HuH-7.5 (cell line): ENCODE measurements at places on chromosomes 12 and 14.

DNA sequence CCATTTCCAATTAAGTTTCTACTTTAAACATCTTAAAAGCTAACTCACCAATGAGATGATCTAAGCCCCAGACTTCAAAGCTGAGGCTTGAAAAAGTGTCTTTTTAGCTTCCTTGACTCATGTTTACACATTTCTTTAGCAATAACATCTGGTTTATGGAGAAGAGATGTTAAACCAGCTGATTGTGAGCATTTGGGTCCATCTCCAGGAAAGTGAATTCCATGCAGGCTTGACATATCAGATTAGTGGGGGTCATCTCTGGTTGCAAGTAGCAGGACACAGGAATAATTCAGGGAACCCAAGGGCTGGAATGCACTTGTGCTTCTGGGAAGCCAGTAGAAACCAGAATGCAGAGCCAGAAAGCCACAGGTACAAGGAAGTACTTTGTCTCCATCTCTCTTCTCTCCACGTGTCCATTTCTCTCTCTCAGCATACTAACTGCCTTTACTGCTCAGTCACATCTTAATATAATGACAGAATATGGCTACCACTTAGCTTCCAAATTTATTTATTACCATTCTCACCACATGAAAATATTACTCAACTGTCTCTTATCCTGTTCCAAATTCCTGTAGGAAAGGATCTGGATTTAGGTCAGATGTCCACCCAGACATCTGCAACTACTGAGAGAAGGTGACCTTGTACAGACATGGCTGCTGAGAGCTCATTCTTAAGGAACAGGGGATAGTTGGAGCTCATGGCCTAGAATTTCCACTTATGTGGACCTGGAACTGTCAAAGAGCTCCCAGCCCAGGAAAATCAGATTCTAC is 104.4 kb downstream of the SCN8A start:
- no peak for DNase-seq

DNA sequence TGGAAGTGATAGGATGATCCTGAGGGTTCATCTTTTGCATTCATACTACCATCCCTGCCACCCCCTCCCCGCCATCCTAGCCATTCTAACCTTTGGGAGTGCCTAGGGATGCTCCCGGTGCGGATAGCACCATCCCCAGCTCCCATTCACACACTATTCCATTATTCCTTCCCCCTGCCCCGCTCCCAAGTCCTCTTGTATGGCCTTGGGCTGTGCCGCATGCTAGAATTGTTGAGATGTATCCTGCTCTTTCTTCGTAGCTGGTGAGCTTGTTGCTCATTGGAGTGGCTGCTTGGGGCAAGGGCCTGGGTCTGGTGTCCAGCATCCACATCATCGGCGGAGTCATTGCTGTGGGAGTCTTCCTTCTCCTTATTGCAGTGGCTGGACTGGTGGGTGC is 644 bp downstream of the TSPAN31 start:
- no peak for DNase-seq

DNA sequence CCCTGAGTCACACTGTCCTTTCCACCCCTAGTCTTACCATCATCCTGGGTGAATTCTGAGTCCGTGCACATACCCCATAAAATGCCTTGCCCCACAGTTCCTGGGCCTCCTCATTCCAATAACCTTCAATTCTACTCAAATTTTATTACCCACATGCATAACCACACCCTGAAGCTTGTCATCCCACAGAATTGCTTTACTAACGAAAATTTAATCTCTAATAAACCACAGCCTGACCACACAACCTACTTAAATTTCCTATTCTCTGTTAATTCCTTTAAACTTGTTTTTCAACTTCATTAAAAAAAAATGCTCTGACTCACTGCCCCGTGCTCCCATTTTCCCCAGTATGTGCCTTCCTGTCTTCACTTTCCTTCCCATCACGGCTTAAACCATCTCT is 205.9 kb downstream of the PHLDA1 start:
- no peak for DNase-seq

GRCh38 chr12:101607894-101608293 is 13.1 kb downstream of the MYBPC1 start:
- no peak for DNase-seq

DNA sequence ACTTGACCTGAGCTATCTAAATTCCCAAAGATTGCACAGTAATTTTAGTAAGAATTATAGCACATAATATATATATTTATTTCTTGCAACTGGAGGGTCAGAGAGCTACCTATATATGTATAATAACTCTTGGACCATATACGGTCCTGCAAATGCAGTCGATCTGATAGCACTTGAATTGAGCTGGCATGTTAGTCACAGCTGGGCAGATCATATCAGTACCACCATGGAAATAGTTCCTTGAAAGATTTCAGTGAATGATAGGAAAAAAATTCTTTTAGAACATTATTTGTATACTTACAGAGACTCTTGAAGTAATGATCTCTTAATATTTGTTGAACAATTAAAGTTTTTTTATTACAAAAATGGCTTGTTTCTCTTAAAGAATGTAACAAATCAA is 94.5 kb upstream of the MON2 start:
- no peak for DNase-seq

DNA sequence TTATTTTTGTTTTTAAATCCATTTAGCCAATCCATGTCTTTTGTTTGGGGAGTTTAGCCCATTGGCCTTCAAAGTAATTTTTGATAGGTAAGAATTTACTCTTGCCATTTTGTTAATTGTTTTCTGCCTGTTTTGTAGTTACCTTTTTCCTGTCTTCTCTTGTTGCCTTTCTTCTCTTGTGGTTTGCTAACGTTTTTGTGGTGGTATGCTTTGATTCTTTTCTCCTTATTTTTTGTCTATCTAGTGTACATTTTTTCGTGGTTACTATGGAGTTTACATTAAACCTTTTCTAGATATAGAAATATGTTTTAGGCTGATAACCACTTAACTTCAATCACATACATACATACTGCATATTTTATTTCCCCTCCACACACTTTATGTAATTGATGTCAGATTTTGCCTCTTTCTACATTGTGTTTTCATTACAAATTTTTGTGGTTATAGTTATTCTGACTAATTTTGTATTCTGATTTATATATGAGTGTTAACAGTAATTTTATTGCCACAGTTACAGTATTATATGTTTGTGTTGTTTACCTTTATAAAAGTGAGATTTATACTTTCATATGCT is 19.2 kb upstream of the PPP1R12A start:
- no peak for DNase-seq

DNA sequence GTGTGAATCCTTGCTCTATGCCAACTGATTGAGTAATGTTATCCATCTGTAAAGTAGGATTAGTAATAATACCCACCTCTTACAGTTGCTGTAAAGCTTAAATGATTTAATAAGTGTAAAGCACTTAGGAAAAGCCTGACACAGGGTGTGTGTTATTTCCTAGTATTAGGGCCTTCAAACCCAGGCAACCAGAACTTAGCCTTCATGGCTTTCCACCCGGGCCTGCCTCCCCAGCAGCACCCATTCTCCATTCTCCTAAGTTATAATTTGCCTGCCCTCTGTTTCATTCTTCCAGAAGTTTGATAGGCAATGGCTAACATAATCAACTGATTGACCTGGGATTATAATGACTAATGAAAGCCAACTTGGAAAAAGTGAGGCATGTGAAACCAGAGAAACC is 20.4 kb upstream of the PDZRN4 start:
- DNase-seq = no peak

DNA sequence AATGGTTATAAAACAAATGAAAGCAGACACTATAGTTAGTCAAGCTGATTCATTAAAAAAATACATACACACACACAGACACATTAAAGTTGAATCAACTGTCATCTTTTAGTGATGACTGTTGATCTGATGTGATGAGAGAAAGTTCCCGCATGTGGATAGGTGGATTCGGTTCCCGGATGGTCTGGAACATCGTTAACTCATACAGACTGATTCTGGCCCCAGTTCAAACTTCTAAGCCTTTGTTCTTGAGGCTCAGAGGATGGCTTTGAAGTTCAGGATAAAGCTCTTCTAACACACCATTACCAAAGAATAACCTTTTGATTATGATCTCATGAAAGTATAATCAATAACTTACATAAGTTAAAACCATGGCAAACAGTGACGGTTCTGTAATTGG is 27.5 kb downstream of the WIF1 start:
- no peak for DNase-seq

GRCh38 chr12:108394196-108394595 is 55.1 kb upstream of the CMKLR1 start:
- DNase-seq = no peak

DNA sequence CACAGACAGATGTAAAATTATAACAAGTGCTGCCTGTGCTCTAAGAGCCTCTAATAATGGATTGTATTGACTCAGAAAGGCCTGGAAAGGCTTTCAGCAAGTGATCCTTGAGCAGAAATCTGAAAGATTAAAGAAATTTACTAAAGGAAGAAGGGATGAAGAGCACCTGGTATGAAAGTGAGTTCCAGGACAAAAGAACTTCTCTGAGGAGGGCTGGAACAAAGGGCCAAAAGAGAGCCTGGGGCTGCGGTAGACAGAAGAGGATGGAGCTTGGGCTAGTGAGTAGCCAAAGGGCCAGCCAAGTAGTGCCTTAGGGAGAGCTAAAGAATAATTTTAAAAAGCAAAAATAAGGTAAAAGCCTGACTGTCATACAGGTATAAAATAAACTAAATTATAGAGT is 44.0 kb downstream of the BCAT1 start:
- DNase-seq = no peak

- DNase-seq = no peak
These were observed 438 bp upstream of the EGLN3 start for GRCh38 chr14:33951183-33951840.

DNA sequence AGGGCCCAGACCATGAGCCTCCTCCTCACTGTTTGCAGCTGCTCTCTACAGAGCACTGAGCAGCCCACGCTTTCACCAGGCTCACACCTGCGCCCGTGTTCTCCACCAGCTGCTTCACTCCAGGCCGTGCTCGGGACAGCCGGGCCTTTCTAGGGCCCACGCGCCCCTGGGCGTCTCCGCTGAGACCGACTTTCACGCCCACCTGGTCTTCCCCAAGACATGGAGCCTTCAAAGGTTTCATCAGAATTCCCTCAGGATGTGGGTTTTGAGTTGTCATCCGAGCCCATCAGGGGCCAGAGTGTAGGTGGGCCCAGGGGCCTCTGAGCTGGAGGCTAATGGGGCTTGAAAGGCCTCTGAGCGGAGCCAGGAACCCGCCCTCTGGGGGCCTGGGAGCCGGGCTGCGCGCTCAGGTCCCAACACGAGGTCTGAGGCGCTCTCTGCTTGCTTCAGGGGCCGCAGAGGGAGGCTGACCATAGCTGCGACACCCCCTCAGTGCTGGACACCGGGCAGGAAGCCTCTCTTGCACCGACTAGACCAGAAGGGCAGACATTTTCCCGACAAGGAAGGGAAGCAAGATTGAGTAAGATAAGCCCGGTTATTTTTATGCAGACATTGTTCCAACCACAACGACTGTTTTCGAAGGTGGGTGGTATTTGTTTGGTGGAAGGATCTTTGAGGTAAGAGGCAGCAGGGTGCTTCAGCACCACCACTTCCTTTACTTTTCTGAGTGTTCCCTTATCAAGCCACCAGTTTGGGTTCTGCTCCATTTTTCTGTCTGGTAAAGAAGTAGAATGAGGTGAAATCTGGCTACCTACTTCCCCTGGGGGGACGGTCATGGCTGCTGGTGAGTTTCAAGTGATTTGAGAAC is 125.0 kb upstream of the FUT8 start:
- no peak for DNase-seq

DNA sequence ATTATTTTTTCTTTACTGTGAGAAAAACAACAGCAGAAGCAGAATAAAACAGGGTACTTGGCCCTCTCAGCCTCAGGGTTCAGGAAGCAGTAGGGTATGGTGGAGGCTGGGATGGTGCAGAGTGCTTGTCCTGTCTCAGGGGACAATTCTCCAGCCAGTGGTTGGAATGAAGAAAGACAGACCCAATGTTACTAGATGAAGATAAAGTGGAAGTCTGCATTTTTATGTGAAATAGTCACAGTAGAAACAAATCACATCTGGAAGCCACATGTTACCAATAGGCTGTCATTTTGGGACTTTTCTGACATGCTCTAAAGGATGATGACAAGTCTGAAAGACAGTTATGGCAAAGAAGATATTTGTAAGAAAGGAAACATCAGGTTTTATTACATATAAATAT is 32.3 kb downstream of the PROX2 start:
- DNase-seq = no peak

- no peak for DNase-seq
These were observed 28.8 kb downstream of the ATXN2 start for GRCh38 chr12:111570084-111570961.

- DNase-seq = no peak
These were observed 9.2 kb downstream of the GLIPR1 start for GRCh38 chr12:75489613-75490210.

DNA sequence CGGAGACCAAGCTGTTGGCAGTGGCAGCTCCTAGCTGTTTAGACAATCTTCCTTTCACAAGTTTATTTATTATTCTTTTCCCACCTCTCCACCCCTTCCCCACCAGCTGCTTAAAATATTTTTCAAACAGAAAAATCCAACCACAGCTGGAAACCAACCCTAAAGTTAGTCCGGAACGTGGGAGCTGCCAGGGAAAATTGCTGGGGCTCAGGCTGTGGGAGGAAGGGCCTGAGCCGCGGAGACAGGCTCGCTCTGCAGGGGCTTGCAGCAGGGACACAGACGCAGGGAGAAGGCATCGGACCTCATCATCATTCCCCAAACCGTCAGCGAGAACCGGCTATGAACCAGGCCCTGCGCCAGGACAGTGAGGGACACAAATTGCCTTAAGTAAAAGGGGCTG is 16.1 kb upstream of the TMEM106C start:
- no peak for DNase-seq

DNA sequence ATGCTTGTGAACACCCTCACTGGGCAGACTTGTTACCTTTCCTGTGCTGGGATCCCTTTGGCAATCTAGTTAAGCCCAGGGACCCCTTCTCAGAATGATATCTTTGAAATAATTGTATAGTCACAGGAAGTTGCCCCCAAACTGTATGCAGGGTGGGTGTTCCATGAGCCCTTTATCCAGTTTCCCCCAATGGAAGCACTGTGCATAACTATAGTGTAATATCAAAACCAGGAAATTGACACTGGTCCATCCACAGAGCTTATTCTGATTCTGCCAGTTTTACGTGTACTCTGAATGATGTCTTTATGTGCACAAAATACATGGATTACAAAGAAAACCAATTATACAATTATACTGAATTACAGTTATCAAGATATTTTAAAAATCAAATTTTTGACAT is 24.2 kb downstream of the NGB start:
- DNase-seq = no peak

DNA sequence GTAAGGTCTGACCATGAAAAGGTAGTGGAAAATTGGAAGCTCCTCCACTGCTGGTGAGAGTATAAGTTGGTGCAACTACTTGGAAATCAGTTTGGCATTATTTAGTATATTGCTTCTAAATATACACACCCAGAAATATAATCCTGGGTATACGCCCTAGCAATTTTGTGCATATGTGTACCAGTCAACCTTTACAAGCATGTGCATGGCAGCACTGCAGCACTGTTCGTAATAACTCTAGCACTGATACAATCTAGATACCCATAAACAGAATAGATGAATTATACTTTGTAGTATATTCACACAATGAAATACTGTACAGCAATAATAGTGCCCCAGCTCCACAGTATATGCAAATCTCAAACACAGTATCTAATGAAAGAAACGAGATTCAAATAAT is 265.9 kb downstream of the EMP1 start:
- no peak for DNase-seq

- no peak for DNase-seq
These were observed 16.8 kb upstream of the DYNC1H1 start for GRCh38 chr14:101947577-101947903.

GRCh38 chr14:98227000-98227726 is 1044.8 kb downstream of the BCL11B start:
- DNase-seq = no peak

GRCh38 chr12:101923045-101923718 is 45.8 kb downstream of the DRAM1 start:
- no peak for DNase-seq
